ENCODE measurements at places on chromosomes 12 and 14.

DNA sequence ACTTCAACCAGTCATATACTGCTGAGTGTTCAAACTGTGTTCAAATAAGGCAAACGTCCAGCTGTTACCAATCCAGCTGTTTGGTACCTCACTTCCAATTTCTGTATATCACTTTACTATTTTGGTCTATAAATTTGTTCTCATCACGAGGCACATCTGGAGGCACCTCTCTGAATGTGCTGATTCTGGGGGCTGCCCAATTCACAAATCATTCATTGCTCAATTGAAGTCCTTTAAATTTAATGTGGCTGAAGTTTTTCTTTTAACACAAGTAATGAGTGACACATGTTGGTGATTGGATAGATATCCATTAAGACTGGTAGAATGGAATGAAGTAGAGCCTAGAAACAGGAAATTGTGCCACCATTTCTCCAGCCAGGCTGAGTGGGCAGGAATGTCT lies 617.0 kb upstream of the TMEM132C start:
- DNase-seq = no peak

- no peak for DNase-seq
Observed at GRCh38 chr14:32426586-32427388, 97.7 kb downstream of the AKAP6 start.

- DNase-seq = no peak
Observed at GRCh38 chr12:42474391-42474790, 115.2 kb downstream of the PRICKLE1 start.

DNA sequence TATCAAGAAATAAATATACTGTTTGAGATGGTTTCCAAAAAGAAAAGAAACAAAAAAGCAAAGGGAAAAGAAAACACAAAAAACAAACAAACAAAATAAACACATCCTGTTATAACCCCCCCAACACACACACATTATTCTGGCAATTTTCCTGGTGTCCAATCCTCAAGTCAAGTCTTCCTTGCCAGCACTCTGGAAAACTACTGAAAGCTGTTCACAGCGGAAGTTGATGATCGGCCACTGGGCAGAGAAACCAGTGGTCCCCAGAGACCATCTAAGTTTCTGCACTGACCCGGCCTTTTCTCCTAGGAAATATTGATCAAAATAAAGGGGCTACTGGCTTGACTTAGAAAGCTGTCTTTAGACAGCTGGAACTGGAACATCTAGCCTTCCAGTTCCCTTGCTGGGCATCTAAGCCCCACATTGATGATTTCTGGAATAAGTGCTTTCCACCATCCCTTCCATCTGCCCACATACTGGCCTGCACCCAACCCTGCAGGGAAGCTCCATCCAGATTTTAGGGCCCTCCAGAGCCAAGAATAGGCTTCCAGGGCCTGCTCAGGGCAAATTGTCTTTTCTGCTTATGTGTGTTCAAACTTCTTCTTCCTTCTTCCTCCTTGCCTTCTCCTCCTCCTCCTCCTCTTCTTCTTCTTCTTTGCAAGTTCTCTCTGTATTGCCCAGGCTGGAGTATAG lies 11.6 kb upstream of the PPP1CC start:
- DNase-seq = no peak

DNA sequence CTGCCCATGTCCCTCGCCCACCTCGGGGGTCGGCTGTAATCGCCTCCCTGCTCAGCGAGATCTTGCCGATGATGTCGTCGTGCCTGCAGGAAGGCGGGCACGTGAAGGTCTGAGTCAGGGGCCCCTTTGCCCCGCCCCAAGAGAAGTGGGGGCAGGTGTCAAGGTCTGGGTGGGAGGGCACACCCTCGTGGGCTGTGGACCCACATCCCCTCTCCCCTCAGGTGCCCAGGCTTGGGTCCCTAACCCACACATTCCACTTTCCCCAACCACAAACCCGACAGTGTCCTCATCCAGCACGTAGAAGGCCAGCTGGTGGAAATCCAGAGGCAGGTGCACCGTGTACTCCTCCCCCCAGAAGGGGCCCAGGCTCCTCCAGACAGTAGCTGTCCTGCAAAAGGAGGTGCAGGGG lies 7.8 kb downstream of the RASAL1 start:
- DNase-seq = no peak

DNA sequence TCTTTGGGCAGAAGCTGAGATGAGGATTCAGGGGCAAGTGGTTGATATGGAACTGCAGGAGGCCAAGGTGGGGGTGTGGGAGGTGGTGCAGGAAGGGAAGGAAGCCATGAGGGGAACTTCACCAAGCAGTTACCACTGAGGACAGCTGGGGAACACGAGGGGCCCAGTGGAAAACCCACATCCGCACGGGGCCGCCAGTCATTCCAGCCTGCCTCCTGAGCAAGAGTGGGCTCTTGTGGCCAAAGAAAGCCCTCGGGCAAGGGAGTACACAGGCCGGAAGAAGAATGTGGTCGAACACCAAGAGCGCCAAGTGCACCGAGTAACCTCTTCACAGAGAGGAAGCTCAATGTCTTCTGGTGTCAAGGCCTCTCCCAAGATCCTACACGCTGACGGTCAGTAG lies 252.2 kb upstream of the FOXN3 start:
- DNase-seq = no peak

GRCh38 chr14:23183479-23183878 lies at the start of gene SLC7A8:
SLC7A8 (minus strand) TSS chr14:23183660; CDS start chr14:23182914, 746 bp downstream.
- DNase-seq = no peak

Measured in brain pericyte (primary cell).